Stimulated activated CD4-positive, alpha-beta T cell treated with anti-CD3 and anti-CD28 coated beads, Interleukin-2, amount 100 ng/mL, for 24 hours (primary cell): ENCODE measurements at places on chromosomes 6 and 20.

GRCh38 chr6:15894973-15895725 is 232.3 kb upstream of the DTNBP1 start:
- DNase-seq, result no peak

DNA sequence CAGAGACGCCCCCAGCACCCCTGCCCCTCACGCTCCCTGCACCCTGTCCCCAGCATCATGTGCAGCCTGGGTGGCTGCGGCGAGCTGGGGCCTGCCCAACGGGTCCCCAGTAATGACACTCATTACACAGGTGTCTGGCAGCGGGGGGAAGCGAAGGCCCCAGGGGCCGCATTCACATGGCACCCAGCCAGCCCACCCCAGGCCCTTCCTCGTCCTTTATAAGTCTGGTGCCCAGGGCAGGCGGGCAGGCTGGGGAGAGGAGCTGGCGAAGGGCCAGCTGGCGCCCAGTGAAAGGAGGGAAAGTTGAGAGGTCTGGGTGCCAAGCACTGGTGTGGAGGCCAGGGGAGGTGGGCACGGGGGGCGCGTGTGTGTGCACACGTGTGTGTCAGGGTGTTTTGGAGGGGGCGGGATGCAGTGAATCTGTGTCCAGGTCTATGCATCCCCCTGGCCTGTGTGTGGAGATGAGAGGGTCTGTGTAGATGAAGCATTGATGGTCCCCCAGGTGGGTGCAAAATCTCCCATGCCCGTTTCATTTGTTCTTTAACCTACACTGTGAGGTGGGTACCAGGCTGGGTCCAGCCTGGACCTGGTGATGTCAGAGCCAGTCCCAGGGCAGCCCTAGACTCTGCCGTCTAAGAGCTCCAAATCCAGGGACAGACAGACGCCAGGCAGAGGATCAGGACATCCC is 105.3 kb downstream of the CEBPB start:
- DNase-seq, result no peak

GRCh38 chr6:144190593-144190992 is 40.3 kb downstream of the STX11 start:
- DNase-seq, result no peak

- DNase-seq, result no peak
Observed at GRCh38 chr20:40786336-40786735, 97.3 kb upstream of the MAFB start.

- DNase-seq, result no peak
Observed at GRCh38 chr6:140462453-140463311, 1088.2 kb upstream of the CITED2 start.

GRCh38 chr20:5674176-5674660 is 76.0 kb upstream of the SHLD1 start:
- DNase-seq, result peak; percentile 27

DNA sequence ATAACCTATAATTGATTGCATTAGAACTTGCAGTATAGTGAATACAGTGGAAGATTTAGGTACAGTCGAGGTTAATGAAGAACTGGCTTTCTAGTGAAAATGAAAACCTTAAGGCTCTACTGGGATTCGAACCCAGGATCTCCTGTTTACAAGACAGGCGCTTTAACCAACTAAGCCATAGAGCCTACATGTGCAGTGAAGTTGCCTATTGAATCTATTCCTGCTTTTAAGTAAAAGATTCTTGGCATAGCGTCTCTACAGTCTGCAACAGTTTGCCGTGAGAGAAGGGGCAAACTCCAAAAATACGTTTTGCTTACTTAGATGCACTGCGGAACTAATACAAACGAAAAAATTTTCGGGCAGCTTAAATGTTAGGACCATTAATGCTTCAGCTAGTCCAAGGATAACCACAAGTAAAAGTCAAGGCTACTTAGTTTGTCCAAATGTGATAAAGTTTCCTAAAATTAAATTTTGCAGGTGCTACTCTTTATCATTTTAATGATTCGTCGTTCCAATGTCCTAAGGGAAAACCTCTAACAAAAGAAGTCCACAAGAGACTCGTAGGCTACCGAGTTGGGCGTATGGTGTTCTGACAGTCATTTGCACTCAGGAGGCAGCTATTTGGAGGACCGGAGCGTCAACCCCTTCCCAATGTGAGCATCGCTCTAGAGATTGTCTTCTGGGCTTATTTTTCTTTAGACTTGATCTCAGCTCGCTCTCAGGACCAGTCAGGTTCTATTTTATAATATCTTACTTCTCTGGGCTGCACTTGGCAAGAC is 31.3 kb upstream of the ZSCAN23 start:
- no peak for DNase-seq

DNA sequence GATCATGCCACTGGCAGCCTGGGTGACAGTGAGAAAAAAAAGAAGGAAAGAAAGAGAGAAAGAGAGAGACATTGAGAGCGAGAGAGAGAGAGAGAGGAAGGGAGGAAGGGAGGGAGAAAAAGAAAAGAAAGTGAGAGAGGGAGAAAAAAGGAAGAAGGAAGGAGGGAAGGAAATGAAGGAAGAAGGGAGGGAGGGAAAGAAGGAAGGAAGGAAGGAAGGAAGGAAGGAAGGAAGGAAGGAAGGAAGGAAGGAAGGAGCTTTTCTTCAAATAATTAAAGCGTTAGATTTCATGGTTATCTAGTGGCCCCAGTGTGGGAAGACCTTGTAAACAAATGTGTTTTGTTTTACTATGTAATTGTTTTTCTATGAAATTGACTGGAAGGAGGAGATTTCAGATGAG is 170.8 kb downstream of the SYNDIG1 start:
- no peak for DNase-seq

- no peak for DNase-seq
Observed at GRCh38 chr20:8946036-8946940, 122.6 kb upstream of the PLCB4 start.

GRCh38 chr20:5910186-5910585 is 40.1 kb downstream of the TRMT6 start:
- no peak for DNase-seq

DNA sequence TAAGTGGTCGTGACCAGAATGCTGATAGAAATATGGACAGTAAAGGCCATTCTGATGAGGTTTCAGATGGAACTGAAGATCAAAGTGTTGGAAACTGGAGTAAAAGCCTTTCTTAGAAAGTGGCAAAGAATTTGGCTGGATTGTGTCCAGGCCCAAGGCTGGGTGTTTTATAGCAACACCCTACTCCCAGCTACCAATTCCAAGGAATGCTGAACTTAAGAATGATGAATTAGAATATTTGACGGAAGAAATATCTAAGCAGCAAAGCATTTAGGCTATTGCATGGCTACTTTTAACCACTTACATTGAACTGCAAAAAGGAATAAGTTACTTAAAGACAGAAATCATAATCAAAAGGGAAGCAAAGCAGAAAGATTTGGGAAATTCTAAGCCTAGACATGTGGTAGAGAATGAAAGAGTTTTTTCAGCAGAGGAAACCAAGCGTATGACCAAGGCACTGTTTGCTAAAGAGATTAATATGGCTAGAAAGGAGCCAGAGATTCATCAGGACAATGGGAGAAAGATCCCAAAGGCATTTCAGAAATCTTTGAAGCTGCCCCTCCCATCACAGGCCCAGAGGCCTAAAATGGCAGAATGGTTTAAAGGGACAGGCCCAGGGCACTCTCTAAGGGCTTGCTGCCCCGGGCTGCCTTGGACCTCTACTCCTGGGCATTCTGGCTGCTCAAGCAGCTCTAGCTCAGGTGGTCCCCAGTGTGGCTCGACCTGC is 25.8 kb downstream of the SDHAF4 start:
- DNase-seq, result no peak

- no peak for DNase-seq
Observed at GRCh38 chr6:146532702-146533101, 10.9 kb upstream of the RAB32 start.

GRCh38 chr6:21598674-21599023 is 5.1 kb downstream of the SOX4 start:
- no peak for DNase-seq

- DNase-seq, result no peak
Observed at GRCh38 chr6:166958926-166959861, 2.8 kb upstream of the RNASET2 start.

DNA sequence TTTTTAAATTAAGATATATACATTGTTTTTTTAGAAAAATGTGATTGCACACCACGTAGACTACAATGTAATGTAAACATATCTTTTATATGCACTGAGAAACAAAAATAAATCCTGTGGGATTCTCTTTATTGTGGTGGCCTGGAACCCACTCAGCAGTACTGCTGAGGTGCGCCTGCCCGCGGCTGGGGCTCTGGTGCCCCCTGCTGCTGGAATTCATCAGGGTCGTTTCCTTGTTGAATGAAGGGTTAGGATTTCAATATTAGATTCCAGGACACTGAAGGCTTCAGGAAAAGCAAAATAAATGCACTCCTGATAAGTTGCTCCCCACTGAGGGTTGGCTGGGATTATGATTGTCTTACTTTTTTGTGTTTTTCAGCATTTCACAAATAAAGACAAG is 175.8 kb upstream of the GGTLC1 start:
- peak; percentile 47 for DNase-seq

GRCh38 chr6:27553123-27553904 is 80.4 kb upstream of the ZNF184 start:
- peak; percentile 24 for DNase-seq

GRCh38 chr6:5832668-5833067 is 174.1 kb downstream of the NRN1 start:
- no peak for DNase-seq

DNA sequence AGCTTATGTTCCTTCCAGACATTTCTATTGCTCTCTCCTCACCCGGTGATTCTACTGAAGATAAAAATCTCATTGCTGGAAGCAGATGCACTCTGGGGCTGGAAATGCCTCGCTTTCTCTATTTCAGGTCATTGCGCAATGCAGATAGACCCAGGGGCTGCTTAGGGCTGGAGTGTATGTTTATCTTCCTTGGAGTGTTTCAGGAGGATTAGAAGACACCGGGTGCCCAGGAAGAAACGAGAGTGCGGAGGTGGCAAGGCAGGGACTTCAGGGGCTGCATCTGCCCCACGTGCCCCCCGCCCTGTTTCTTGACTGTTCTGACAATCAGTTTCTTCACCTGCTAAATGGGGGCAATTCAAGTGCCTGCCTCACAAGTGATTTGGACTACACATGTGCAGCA is 45.6 kb upstream of the IYD start:
- no peak for DNase-seq

DNA sequence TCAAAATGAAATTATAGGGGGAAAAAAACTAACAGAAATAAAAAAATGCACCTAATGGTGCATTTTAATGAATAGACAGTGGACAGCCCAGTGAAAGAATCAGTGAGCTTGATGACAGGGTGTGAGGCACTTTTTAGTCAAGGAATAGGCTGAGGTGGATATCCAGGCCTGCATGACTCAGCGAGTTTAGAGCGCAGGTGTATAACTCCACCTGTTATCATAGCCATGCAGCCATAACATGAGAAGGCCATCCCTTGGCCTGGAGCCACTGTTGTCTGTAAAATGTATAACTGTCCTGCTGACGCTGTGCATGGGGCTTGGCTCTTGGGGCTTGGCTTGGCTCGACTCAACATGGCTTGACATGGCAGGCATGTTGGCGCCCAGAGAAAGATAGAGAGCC is 331.5 kb upstream of the NOX3 start:
- no peak for DNase-seq

DNA sequence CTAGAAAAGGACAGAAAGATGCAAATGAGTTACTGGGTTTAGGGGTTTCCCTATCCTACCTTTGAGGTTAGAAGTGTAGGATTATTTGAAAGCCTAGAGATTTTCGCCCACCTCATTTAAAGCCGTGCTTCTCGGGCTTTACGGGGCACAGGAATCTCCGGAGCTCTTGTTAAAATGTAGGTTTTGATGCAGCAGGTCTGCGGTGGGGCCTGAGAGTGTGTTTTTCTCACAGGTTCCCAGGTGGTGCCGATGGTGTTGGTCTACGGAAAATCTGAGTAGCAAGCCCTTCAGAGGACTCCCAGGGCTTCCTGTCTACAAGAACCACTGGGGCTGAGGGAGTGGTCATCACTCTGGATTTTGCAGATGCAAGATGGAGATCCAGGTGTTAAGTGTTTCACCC is 47.5 kb downstream of the TRAM2 start:
- DNase-seq, result no peak

DNA sequence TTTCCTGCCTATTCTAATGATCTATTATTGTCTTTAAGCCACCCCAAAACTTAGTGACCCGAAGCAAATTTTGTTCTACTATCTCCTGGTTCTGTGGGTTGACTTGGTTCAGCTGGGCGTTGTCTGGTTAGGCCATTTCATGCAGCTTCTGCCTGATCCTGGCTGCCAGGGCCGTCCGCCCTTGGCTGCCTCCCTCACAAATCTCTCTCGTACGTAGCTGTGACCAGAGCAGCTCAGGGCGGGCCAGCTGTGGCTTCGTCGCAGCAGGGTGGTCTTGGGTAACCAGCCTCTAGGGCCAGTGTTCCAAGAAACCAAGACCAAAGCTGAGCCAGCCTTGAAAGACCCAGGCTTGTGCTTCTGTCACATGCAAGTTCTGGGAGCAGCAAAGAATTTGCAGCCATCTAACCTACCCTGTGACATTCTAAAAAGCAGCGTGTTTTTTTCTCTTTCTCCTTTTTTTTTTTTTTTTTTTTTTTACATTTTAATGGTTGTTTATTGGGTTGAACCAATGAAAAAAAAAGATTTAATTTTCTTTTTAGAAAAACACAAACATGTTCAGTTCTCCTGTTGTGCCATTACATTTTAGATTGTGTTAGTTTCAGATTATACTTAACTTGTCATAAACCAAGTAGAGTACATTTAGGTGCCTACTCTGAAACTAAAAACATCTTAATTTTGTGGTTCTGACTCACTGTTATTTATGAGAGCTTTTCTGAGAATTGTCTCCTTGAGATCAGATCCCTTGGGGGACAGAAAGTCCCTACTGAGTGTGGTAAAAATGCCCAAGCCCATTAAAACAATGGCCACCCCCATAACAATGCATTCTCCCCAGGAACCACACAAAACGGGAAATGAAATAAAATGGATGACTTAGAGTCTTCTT is 83.9 kb downstream of the ZDHHC14 start:
- no peak for DNase-seq

DNA sequence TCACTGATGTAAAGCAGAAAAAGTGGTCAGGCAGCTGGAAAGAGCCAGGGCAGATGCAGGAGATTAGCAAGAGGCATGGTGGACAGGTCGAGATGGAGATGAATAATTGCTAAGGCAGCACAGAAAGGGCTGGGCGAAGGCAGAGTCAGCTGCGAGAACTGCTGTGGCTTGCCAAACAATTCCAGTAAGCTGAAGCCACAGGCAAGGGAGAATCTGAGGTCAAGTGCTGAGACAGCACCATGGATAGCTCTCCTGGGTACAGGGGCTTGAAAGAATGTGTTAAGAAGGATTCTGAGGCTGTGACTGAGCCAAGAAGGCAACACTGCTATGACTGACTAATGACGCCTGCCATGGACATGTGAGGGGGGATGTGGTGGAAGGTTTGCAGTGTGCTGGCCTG is 220.8 kb upstream of the FOXA2 start:
- no peak for DNase-seq
